Stimulated activated CD4-positive, alpha-beta T cell treated with anti-CD3 and anti-CD28 coated beads, Interleukin-12 subunit alpha, Interleukin-12 subunit beta, amount 100 ng/mL, for 48 hours (primary cell): ENCODE measurements at places on chromosomes 6 and 20.

- no peak for DNase-seq
Measured at GRCh38 chr6:149903938-149904611, 6.2 kb upstream of the RAET1E start.

GRCh38 chr20:38126932-38127621, 38.0 kb downstream of the TGM2 start:
- DNase-seq, result no peak

GRCh38 chr20:8932192-8933165, 136.4 kb upstream of the PLCB4 start:
- DNase-seq, result no peak

DNA sequence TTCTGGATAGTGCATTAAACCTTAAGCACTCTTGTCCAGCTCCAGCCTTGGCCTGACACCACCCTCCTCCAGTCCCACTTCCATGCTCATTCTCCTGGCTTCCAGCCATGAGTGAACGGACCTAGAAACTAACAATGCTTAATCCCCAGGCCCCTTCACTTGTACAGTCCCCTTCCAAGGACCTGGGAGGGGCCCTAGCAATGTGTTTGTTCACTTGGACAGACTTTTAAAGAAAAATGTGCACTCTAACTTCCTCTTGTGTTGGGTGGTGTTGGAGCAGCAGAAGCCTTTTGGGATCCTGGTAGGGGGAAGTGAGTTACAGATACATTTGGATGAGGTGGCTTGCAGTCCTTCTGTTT, 48.9 kb upstream of the CCN6 start:
- no peak for DNase-seq

- no peak for DNase-seq
Measured at GRCh38 chr6:30960907-30961673, 20.3 kb downstream of the MUCL3 start.

DNA sequence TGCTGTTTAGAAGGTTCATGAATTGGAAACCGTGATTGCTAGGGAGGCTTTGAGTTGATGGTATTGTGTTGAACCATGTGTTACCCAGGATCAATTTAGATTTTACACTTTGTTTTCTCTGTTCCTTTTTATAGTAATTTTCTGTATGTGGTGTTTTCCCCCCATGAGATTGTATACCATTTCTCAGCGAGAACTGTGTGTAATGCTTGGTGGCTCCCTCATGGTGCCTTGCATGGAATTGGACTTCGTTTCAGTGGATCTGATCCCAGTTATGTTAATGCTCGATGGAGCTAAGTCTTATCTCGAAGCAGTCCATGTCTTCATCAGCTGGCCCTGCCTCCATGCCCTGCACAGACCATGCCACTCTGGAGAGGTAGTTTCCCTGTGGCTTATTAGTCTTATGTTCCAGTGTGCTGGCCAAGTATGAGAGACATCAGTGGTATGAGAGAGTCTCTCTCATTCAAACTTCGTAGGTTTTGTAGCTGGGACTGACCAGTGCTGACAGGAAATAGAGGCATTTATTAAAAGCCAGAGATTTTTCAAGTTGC, 18.7 kb downstream of the PTPN1 start:
- DNase-seq, result no peak

DNA sequence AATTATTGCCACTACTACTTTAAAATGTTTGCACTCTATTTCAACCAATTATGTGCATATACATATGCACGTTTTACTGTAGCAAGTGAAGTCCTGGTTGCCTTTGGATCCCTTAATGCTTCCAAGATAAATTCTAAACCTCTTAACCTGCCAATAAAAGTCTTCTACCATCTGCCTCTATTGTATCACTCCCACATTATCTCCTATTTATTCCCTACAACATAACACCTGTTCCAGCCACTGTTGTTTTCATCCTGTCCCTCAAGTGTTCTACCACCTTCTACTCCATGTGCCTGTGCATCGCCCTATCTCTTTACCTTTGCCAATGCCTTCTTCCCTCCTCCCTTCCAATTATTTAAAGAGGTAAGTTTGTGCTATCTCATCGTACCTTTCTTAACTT, 499.0 kb upstream of the RNF217 start:
- DNase-seq, result no peak

DNA sequence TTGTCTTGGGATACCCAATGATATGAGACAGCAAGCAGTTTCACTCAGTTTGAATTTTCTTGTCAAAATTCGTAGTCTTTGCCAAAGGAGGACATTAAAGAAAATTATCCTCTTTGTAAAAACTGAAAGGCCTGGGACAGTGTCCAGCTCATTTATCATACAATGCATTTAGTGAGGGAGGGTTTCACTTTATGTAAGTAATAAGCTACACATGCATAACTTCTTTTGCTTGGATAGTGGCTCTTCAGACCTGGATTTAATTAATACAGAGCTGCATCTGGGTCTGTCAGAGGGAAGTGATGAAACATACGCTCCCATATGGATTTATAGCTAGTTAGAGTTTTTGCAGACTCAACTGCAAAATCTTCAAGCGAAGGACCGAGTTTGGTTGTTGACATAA, 175.6 kb downstream of the PHACTR1 start:
- DNase-seq, result no peak

- DNase-seq, result no peak
Measured at GRCh38 chr20:45305262-45305661, 1.4 kb upstream of the RBPJL start.

- no peak for DNase-seq
Measured at GRCh38 chr6:78523622-78524021, 343.7 kb upstream of the IRAK1BP1 start.

DNA sequence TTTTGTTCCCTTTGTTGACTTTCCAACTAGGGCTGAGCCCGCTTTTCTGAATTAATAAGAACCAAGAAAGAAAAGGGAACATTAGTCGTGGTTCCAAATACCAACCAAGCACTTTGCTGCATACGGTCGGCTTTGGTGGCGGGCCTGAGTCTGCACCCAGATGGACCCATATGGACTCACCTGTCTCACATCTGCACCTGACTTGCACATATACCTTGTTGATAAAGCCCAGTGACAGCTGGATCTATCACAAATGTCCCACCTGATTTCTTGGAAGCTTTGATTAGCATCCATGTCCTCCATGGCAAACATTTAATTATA, 39.0 kb downstream of the TPD52L1 start:
- no peak for DNase-seq

- no peak for DNase-seq
Measured at GRCh38 chr20:52958211-52958610, 13.9 kb upstream of the TSHZ2 start.

DNA sequence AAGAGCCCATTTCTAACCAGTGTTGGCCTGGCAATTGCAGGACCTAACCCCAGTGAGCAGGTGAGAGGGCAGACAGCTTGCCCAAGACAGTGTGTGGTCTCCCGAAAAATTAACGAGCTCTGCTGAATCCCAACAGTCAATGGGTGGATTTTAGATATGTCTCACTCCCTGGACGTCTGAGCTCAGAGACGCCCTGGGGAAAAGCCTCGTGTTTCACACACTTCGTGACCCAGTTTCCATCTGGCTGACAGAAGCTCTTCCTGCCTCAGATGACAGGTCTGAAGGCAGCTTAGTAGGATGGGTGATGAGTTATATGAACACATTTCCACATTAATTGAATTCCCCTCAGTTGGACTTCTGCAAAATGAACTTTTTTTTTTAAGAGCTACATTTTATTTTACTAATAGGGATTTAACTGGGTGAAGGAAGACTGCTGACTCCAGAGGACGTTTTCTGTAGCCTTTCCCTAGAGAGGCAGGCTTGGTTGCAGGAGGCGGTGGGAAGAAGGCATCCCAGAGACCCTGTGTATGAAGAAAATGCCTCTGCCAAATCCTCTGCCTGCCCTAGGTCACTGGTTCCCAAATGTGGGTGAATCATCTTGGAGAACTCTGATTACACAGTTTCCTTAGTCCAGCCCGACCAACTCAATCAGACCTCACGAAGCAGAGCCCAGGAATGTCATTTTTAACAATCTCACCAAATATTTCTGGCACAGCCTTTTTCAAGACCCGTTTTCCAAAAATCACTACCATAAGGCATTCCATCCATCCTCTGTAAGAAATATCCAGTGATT, 71.7 kb upstream of the LY86 start:
- DNase-seq, result no peak

DNA sequence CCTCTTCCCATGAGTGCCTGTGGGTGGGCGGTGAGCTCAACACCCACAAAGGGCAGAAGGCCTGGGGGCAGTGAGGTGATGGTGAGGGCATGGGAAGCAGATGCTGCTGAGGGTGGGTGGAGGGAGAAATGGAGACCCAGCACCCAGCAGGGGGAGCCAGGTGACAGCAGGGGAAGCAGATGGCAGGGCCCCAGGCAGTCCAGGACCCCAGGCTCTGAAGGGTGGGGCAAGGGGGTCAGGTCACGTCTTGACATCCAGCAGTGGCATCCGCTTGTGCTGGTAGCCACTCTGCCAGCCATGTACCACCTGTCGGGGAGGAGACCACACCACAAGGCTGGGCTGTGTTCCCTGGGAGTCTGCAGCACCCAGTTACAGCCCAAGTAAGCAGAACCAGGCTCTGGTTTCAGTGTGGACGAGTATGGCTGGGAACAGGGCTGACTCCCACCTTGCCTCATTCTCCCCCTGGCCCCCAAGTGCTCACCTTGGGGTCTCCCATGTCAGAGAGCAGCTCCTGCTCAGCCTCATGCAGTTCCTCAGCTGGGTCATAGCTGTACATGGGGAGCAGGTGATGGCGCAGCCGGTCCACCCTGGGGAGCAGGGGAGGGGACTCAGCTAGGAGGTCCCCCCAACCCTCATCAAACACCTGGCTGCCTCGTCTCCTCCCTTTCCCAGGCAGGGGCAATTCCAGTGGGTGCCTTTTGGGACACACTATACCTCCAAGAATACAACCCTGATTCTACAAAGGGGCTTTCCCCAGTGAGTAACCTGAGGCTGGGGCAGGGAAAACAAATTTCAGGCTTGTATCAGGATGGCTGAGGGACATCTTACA, 2.0 kb downstream of the SMIM29 start:
- DNase-seq, result no peak

DNA sequence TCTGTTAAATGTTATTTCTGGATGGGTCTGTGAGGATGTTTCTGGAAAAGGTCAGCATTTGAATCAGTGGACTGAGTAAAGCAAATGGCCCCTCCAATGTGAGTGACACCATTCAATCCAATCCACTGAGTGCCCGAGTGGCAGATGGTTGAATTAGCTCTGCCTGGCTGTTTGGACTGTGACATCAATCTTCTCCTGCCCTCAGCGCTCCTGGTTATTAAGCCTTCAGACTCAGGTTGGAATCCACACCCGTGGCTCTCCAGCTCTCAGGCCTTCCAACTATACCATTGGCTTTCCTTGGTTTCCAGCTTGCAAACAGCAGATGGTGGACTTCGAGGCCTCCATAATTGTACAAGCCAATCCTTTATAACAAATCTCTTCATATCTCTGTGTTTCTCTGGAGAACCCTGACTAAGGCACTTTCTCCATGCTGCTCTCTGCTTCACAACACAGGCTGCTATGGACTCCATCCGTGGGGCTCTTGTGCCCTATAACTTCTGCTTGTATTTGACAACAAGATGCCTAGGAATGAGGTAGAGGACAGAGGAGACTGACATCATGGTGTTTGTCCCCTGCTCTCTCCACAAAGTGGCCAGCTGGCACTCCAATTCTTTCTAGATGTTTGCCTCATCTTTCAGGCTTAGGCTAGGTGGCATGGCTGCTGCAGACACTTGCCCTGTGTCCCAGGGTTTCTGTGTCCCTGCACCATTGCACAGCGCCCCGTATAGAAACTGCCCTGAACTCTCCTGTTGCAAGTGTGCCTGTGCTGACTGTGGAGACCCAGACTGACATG, 4.8 kb upstream of the CSTL1 start:
- no peak for DNase-seq

DNA sequence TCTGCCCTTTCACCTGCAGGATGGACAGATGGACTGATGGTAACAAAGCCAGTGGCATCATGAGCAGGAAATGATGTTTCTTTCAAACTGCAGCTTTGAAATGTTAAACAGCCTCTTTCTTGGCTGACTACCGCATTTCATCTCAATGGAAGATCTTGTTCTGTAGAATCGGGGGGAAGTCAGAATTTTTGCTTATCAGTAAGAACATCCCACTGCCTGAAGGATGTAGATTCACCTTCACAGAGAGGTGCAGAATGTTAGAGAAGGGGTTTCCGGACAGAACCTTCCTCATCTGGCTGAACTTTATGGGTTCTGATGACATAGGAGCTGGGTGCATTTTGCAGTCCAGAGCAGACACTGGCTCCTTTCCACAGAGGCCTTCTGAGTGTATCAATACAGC, 32.7 kb downstream of the GGTLC1 start:
- no peak for DNase-seq

DNA sequence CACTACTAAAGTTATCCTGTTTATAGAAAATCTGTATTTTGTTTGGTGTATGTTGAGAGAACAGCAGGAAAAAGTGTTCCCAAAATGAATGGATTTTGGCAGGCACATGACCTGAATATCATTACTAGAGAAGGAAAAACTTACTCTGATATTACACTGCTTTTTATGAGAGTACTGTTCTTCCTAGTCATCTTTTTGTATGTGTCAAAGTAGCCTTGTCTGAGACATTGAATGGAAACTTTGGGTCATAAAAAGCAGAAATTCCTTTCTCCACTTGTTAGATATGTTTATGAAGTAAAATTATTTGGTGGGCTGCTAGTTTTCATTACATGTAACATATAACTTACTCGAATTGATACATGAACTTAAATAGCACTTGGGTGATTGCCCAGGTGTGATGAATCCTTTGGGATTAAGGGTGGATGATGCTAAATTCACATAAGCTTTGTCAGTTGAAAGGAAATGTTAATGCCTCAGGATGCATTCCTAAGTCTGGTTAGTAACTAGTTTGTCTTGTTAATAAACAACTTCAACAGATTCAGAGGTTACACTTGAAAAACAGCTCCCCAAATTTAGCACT, 206.7 kb downstream of the CENPW start:
- no peak for DNase-seq

DNA sequence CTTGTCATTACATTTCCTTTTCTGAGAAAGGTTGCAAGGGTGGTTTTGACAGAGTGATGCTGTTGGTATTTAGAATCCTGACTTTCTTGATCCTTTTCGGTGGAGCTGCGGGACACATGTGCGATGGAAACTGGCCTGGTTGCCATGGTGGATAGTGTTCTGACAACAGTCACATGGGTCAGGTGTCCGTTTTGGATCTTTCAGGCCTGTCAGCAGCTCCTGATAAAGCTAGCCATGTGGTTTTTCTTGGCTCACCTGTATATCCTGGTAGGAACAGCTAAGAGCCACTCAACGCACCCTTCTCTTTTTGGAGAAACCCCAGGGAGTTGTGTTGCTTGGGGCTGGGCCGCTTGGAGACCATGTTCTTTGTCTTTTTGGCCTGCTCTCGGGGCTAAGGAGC, 177.4 kb downstream of the MTFR2 start:
- no peak for DNase-seq

GRCh38 chr20:41533537-41534136, 84.5 kb downstream of the CHD6 start:
- no peak for DNase-seq

- DNase-seq, result no peak
Measured at GRCh38 chr6:5160206-5160605, 75.1 kb downstream of the PPP1R3G start.

DNA sequence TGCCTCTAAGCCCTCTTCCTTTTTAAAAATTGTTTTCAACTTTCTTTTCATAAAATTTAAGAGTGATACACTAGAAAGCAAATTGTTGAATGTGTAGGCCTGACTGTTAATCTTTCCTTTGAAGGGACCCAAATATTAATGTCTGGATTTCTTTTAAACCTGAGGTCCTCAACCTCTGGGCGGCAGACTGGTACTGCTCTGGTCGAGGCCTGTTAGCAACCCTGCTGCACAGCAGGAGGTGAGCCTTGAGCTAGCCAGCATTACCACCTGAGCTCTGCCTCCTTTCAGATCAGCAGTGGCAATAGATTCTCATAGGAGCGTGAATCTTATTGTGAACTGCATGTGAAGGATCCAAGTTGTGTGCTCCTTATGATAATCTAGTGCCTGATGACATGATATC, 191.2 kb downstream of the MANEA start:
- DNase-seq, result no peak
